ENCODE measurements at places on chromosomes 6 and 20.

GRCh38 chr20:13677241-13677640, 38.5 kb upstream of the TASP1 start:
- DNase-seq: no peak

DNA sequence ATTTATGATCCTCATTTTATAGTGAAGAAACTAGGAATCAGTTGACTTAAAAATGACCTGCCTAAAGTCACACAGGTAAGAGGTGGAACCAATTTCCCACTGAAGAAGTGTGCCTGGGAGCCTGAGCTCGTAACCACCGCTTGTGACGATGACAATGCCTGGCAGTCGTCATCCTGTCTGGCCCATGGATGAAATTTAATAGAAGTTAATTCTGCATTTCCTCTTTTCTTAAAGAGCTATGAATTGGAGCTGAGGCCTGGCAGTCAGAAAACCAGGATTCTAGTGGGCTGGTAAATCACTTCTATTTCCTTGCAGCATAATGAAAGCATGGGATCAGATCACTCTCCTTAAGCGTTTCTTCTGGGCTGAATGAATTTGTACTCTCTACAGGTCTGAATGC, 200.0 kb upstream of the SGK1 start:
- no peak for DNase-seq

GRCh38 chr20:42026599-42026998, 408.4 kb upstream of the CHD6 start:
- no peak for DNase-seq

GRCh38 chr20:57374931-57375651, 16.1 kb upstream of the RBM38 start:
- DNase-seq: no peak

- DNase-seq: no peak
Measured at GRCh38 chr20:3403741-3404140, 3.7 kb downstream of the DNAAF9 start.

GRCh38 chr6:32177183-32177787, 920 bp upstream of the RNF5 start:
- DNase-seq: peak; percentile 78

DNA sequence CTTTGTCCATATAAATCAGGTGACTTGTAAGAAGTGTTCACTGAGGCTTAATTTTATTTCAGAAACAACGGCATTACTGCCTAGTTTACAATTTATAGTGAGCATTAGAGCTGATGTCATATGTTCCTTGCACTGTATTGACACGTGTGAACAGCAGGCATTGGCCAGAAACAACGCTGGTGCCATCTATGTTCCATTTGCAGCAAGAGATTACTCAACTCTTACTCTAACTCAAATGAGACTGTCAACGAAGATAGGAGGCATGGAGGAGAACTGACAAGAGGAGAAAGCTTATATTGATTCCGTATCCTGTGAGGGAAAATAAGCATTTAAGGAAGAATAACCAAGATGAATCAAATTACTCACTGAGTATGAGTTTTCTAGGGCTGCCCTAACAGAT, 48.4 kb downstream of the MTFR2 start:
- no peak for DNase-seq

GRCh38 chr6:108363113-108363512, 68.3 kb downstream of the AFG1L start:
- no peak for DNase-seq

GRCh38 chr6:132190097-132190814, 211.0 kb downstream of the MOXD1 start:
- DNase-seq: no peak

- no peak for DNase-seq
Measured at GRCh38 chr6:96624957-96625356, 62.0 kb downstream of the FHL5 start.

GRCh38 chr6:166165558-166166313, 1.9 kb downstream of the TBXT start:
- DNase-seq: no peak
